ENCODE measurements at places on chromosomes 6 and 20.

- DNase-seq, result no peak
Measured at GRCh38 chr20:53344891-53345290, 248.7 kb downstream of the ZNF217 start.

GRCh38 chr6:12973386-12973785, 256.8 kb downstream of the PHACTR1 start:
- DNase-seq, result no peak

- no peak for DNase-seq
Measured at GRCh38 chr6:106799031-106799894, 169.9 kb downstream of the QRSL1 start.

DNA sequence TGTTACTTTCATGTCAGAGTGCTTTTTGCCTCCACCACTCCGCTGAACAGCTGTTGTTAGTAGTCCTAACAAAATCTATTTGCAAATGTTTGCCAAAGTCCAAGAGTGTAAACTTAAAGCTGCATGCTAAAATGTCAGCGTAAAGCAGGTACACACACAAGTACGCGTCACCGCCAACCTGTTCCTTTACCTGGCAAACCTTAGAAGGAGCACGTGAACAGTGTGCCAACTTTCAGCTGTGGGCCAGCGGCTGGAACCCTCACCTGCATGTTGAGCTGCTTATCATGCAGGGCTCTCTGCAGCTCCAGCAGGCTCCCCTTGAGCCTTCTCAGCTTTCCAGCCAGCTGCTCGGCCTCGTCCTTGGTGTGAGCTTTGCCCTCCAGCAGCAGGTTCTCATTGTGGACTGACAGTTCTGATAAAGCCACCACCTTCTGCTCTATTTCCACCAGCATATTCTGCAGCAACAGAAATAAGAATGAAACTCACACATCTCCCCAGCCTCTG, 359.3 kb downstream of the SYNE1 start:
- no peak for DNase-seq

GRCh38 chr20:2816583-2817340, 598 bp downstream of the TMEM239 start:
- DNase-seq, result no peak

DNA sequence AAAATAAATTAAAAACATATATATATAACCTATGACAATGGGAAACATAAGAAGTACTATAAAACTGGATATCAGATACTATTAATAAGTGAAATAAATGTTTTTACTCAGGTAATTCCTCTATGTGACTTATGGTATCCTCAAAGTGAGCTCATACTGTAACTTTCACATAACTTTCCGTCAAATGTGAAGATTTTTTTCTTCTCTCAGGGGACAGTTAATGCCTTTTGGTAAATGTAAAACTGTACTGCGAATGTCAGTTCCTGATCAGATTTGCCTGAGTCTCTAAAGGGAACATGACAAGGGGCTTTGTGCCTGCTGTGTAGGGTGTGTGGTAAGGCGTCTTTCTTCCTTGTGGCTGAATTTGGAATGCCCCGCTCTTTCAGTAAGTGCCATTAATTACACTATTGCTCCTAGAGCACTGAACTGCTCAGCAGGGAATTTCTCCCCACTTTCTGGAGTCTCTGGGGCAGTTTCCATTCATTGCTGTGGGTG, 271.8 kb downstream of the PRL start:
- DNase-seq, result no peak

DNA sequence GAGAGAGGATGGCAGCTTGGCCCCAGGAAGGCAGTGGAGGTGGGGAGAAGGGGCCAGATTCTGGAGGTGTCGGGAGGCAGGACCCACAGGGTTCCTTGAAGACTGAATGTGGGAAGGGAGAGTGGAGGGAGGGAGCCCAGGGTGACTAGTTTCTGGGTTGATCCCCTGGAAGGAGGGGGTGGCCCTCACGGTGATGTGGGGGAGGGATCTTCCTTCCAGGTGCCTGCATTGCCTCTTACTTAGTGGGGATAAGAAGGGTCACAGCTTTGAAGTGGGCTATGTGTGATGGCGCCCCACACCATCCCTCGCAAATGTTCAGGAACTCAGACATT, 26.7 kb downstream of the VSTM2L start:
- DNase-seq, result no peak

GRCh38 chr6:80637312-80637711, 530.8 kb downstream of the BCKDHB start:
- DNase-seq, result no peak

DNA sequence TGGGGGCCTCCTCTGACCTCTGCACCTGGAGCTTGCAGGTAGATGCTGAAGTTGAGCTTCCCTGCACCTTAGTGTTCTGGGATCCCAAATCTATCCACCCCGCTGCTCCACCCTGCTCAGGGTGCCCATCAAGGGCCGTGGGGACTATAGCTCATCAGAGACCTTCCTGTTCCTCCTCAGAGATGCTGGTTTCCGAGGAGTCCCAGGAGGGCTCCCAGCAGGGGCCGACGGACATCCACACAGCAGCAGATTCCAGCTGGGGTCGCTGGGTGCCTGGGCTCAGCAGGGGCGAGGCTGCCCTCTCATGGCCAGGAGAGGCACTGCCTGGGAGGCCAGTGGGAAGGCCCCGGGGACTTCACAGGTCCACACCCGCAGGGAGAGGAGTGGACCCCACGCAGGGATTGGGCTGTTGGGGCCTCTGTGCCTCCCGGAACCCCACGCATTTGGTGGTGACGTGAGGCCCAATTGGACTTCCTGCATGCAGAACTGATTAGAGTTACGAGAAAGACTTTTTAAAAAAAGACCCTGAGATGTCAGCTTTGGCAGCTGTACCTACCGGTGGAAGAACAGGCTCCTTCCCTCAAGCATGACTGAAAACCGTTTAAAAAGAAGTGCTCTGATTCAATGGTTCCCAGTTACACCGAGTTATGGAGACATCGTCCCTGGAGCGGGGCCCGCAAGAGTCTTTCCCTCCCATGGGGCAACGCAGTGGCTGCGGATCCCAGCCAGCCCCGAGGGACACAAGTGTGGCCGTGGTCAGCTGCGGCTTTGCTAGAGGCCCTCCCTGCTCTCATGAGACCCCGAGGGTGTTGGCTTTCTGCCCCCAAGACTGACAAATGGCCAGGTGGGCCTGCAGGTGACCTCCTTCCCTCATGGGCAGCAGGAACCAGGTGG, 25.3 kb upstream of the SLCO4A1 start:
- DNase-seq, result peak; percentile 49

DNA sequence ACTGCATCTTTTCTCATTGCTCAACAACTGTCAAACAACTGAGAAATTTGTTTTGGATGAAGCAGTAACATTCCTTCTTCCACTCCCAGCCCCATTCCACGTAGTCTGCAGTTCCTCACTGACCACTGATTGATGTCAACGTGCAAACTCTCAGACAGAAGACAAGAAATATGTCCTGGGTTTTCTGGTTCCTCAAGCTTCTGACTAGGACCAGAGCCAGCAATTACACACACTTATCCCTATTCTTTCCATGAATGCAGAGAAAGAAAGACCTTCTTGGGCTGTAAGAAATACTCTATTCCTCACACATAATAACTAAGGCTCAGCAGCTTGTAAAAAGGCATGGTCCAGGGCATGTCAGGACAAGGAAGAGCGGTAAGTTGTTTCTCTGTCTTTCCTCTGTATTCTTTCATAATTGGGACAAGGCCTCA, 790.1 kb upstream of the SLC35B3 start:
- no peak for DNase-seq

- no peak for DNase-seq
Measured at GRCh38 chr6:131427434-131428058, 145.5 kb upstream of the ARG1 start.

DNA sequence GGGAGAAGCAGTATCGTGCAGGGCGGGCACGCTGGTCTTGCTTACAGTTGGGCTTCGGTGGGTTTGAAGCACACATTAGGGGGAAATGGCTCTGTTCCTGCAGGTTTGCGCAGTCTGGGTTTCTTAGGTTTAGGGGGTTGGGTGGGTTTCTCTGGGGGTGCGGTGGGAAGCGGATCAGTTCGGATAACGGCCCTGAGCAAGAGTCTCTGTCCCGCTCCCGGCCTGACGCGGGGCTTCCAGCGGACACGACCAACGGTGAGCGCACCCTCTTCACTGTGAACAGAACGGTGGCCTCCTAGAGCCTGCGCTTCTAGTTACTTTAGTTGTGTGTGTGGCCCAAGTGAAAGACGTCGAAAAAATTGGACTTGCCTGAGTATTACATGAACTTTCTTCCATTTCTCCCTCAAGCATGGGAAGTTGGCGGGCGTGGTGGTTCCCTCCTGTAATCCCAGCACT, 635 bp upstream of the ELOVL2 start:
- no peak for DNase-seq

GRCh38 chr20:16528078-16528477, 45.2 kb downstream of the KIF16B start:
- no peak for DNase-seq

GRCh38 chr6:94065707-94066337, 646.5 kb upstream of the EPHA7 start:
- DNase-seq, result no peak

DNA sequence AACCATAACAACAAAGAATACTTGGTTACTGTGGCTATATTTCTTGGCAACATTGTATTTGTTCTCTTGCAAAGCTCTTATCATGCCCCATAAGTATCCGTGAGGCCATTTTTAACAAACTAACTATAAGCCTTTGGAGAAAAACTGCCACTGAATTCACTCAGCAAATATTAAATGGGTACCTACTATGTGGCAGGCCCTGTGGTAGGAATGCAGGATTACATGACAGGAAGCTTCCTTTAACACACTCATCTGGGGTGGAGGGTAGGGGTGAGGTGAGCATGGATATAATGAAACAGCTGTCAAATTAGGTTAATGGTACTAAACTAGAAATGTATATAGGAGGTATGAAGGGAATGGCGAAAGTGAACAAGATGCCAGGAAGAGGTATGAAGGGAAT, 504.8 kb downstream of the MEI4 start:
- no peak for DNase-seq

GRCh38 chr6:155528335-155528734, 72.7 kb upstream of the NOX3 start:
- no peak for DNase-seq

DNA sequence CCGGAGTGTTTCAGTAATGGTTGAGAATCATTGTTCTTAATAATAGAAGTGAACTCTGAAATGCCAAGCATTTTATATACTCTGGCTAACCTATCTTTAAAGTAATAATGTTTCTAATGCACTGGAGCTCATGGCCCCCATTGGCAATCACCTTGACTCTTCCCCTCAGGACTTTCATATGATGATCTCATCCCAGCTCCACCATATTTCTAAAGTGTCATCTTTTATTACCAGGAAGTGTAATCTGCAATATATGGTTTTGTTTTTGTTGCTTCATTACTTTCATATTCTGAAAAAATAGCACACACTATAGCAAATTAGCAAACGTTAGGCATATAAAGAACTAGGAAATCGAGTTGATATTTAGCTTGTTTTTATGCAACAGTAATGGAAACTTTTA, 60.3 kb downstream of the TULP4 start:
- no peak for DNase-seq

GRCh38 chr20:51934301-51935002, 132.1 kb upstream of the SALL4 start:
- no peak for DNase-seq

DNA sequence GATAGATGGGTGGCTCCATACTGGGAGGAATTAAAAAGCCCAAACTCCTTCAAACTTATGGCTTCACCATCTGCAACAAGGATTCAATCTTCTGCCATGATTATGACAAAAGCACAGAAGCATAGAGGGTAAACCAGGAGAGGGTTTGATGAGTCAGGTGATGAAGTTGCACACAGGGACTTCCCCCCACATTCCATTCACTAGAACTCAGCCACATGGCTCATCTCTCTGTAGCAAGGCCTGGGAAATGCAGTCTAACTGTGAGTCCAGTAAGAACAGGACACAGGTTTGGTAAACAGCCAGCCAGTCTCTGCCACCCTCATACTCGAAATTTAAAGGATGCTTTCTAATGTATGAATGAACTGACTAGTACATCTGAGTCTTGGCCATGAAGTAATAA, 142.9 kb downstream of the HIVEP2 start:
- no peak for DNase-seq

DNA sequence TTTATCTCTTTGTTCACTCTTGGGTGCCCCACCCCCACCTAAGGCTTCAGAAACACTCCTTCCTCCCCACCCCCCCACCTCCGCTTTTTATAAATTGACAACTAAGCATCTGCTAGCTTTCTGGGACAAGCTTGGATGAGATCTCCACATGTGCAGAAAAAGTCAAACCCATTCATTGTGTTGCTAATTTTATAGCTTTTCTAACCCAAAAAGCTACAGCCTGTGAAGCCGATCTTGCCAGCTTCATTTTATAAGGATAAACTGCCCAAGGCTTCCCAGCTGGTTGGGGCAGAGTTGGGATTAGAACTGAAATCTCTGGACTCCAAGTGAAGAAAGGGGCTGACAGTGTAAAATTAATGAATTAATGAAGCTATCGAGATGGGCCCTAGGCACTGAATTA, 24.1 kb downstream of the BPIFB4 start:
- no peak for DNase-seq

- DNase-seq, result no peak
Measured at GRCh38 chr6:94600636-94601035, 976.7 kb upstream of the MANEA start.

GRCh38 chr6:83092756-83093399, 25.4 kb downstream of the DOP1A start:
- DNase-seq, result no peak

GRCh38 chr6:14735956-14736486, 509.8 kb upstream of the JARID2 start:
- no peak for DNase-seq

- DNase-seq, result peak; percentile 33
Measured at GRCh38 chr6:137866200-137866913, 702 bp upstream of the TNFAIP3 start.

GRCh38 chr6:54427396-54427937, 119.2 kb downstream of the TINAG start:
- DNase-seq, result no peak

- DNase-seq, result no peak
Measured at GRCh38 chr6:27760464-27760863, 151.7 kb downstream of the OR2B2 start.

DNA sequence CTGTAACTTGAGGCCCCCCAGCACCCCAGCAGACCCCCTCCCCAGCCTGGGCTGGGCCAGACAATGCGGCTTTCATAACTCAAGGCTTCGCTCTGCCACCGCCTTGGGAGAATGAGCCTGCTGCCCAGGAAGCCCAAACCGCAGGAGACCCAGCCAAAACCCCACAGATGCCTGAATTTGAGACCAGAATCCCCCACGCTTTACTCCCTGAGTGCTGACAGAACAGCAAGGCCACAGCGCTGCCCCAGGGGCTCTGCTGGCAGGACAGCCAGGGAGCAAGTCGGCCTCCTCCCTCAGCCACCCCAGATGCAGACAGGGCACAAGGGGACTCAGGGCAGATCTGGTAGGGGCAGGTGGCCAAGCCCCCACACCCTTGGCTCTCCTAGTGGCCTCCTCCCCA, 2.2 kb downstream of the MDFI start:
- DNase-seq, result no peak

Data from effector CD8-positive, alpha-beta T cell (primary cell).